ENCODE measurements at places on chromosomes 2 and 18.

DNA sequence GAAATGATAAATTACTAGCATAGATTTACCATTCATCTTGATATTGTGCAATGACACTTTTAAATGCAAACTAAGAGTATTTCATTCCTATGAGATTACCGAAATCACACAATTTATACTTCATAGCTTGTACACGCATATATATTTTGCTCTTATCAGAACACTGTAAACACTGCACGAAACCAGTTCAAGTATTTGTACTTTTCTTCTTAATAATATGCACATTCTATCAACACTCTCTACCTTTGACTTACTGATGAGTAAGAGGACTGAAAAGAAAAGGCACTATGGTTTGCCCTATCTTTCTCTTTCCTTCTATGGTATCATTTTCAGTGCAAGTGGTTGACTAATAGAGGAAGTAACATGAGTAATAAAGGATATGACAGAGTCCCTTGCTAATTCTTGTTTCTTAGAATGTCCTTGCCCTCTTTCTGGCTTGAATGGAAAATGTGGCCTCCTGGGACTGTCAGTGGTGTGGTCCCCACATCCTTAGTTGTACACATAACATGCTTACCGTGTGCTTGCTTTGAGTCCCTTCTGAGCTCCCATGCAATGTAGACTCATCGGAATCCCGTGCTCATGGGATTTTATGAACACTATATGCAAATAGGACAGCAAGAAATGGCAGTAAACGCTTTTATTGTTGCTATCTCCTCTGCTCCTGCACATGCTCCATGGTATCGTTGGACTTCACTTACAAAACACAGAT is 363.5 kb upstream of the TNP1 start:
- DNase-seq, result peak; percentile 50

GRCh38 chr2:48069769-48070168 is 163.5 kb upstream of the FBXO11 start:
- no peak for DNase-seq

DNA sequence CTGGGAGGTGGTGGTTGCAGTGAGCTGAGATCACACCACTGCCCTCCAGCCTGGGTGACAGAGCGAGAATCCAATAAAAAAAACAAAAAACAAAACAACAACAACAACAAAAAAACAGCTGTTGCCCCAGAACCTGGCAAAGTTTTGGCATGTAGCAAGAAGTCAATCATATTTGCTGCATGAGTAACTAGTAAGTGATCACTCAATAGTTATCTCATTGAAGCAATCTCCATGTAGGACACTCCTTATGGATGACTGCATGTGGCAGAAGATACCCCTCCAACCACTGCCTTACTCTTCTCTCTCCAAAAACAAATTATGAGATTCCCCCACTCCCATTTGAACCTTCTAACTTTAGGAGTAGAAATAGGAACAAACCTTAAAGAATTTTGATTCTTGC is 113.7 kb downstream of the TTC27 start:
- DNase-seq, result no peak

DNA sequence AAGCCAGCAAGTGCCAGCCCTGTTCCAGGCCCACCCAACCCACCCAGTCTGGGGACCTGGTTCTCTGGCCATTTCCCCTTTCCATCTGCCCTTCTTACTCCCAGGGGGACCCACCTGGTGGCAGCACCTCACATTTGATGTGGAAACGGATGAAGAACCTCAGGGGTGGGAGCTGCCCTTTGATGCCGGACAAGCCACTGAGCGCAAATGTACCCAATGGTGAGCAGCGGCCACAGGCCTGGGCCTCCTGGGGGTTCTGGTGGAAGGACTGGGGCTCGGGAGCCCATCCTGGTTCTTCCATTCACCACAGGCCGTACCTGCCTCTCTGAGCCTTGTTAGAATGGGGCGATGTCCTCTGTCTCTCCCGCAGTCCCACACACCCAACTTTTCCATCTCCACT is 84.7 kb downstream of the EPAS1 start:
- DNase-seq, result no peak

GRCh38 chr2:231204581-231204980 is 6.2 kb downstream of the ARMC9 start:
- no peak for DNase-seq

- no peak for DNase-seq
Observed at GRCh38 chr2:44686561-44686960, 254.9 kb upstream of the SIX3 start.

- DNase-seq, result no peak
Observed at GRCh38 chr2:135457279-135457678, 73.7 kb downstream of the ZRANB3 start.

DNA sequence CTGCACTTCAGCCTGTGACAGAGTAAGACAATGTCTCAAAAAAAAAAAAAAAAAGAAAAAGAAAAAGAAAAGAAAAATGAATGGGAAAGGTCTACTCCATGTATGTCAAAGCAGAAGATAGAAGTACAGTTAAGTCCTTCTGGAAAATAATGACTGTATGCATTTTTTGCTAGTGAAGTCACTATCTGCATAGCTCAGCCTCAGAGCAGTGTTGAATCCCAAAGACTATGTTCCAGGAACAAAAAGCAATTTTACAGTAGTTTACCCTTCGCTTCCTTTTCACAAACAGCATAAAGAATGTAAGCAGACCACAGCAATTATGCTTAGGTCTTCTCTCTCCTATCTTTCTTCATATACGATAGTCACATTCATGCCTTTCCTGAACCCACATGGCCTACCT is 497.4 kb downstream of the CMPK2 start:
- no peak for DNase-seq

- no peak for DNase-seq
Observed at GRCh38 chr18:80245781-80246444, 1.4 kb downstream of the PARD6G start.

DNA sequence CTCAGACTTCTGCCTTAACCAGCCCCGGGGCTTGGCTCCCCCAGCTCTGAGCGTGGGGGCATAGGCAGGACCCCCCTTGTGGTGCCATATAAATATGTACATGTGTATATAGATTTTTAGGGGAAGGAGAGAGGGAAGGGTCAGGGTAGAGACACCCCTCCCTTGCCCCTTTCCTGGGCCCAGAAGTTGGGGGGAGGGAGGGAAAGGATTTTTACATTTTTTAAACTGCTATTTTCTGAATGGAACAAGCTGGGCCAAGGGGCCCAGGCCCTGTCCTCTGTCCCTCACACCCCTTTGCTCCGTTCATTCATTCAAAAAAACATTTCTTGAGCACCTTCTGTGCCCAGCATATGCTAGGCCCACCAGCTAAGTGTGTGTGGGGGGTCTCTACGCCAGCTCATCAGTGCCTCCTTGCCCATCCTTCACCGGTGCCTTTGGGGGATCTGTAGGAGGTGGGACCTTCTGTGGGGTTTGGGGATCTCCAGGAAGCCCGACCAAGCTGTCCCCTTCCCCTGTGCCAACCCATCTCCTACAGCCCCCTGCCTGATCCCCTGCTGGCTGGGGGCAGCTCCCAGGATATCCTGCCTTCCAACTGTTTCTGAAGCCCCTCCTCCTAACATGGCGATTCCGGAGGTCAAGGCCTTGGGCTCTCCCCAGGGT is 5.5 kb downstream of the CTDSP1 start:
- no peak for DNase-seq

DNA sequence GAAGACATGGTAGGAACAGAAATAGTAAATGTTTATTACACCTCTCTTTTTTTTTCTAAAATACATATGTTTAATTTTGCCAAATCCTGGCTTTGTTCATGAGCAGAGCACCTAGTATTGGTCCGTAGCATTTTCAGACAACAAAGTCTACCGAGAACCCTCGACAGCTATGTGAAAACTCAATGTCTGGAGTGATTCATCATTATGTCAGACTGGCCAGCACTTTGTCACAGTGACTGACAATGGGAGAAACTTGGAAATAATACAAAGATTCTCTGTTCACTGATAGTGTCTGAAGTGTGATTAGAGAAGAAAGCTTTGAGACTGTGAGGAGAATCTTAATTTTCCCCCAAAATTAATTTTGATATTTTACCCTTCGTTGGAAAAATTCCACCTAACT is 143.0 kb downstream of the HNMT start:
- DNase-seq, result no peak

GRCh38 chr18:38551881-38552280 is 986.3 kb upstream of the CELF4 start:
- no peak for DNase-seq

GRCh38 chr2:222869252-222869560 is 8.4 kb downstream of the ACSL3 start:
- no peak for DNase-seq

DNA sequence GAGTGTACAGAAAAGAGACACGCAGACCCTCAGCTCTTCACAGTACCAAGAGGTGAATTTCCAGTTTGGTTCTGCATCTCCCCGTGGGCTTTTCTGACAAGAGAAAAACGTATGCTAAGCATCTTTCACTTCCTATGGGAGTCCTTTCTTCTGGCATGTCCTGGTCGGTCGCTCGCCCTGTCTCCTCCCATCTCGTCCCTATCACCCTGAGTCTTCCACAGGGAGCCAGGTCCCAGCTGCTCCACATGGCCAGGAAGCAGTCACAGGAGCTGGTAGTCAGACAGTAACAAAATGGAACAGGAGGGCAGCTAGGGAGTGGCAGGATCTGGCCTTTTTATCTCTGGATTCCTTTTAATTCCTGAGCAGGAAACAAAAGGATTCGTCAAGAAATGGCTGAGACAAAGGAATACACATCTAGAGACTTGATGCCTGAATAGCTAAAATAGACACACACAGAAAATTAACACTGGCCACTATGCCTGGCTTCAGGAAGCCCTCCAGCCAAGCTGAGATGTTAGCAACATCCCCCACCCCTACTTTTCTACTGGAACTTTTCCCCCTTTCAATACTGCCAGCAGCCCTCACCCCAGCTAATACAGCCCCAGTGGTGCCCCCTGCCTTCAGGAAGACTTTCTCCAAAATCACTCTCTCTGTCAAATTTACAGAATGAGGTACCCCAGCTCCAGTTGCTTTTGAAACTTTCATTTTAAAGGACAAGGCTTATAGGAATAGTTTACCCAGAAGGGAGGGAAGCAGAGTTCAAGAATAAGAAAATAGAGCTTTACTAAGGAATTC is 136.1 kb downstream of the DNER start:
- no peak for DNase-seq
